ENCODE measurements at places on chromosomes 1 and 21.

DNA sequence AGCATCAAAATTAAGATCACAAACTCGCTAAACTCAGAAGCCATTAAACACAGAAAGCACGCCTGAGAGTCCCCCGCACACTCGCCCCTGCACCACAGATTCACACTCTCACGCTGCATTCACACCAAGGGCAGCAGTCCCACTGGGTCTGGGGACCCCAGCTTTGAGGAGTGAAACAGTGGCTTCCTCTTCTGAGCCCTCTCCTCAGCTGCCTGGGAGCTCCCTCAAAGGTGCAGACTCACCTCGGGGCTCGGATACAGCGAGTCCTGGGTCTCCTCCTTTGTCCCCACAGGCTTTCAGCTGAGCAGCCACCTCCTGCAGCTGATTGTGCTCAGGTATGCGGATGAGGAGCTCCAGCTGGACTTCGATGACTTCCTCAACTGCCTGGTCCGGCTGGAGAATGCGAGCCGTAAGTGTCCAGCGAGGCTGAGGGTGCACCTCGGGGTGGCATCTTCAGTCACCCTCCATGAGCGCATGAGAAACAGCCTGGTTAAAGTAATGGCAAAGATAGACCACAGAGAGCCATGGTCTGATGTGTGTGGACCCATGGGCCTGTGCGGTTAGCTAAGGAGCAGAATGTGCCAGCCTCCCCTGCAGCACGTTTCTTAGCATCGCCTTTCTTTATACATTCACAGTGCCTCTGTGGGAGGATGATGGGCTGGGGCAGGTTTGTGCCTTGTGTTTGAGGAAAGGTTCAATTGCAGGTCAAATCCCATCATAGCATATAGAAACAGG is 47.9 kb downstream of the CAPN9 start:
- no peak for DNase-seq

- no peak for DNase-seq
Measured at GRCh38 chr1:161242313-161242712, 4.3 kb upstream of the NR1I3 start.

- DNase-seq, result no peak
Measured at GRCh38 chr1:112881742-112882127, 74.3 kb downstream of the SLC16A1 start.

- DNase-seq, result no peak
Measured at GRCh38 chr21:43681650-43682049, 22.3 kb downstream of the RRP1B start.

GRCh38 chr1:78570539-78570938 is 49.7 kb upstream of the IFI44L start:
- no peak for DNase-seq

- DNase-seq, result peak; percentile 48
Measured at GRCh38 chr1:227449051-227449450, 114.3 kb upstream of the ZNF678 start.

DNA sequence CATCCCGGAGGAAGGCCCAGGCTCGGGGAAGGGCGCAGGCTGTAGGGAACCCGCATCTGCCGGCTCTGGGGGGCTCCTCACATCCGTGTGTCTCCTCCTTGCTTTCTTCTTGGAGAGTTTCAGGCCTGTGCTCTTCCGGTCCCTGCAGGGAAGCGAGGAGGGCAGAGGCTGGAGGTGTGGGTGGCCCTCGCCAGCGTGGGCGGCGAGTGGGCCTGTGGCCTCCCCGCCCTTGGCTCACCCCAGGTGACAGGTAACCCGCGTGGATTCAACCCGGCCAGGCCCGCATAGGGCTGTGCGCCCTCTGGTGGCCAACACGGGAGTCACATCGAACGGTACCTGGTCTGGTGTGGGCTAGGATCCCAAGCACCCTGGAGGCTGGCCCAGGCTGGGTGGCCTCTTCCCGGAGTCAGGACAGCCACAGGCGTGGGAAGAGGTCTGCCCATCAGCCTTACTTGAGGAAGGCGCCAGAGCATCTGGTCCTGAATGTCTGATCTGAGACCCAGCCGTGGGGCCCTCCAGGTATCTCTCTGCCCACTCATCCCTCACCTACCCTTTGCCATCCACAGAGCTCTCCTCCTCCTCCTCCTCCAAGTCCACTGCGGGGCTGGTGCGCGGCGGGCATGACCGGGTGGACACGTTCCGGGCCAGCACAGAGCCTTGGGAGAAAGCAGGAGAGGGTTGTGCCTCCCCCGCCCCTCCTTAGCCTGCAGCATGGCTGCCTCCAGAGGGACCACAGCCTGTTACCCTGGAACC is 9.6 kb upstream of the TNFRSF25 start:
- DNase-seq, result peak; percentile 83

GRCh38 chr1:23050201-23050600 is 30.9 kb downstream of the KDM1A start:
- no peak for DNase-seq

DNA sequence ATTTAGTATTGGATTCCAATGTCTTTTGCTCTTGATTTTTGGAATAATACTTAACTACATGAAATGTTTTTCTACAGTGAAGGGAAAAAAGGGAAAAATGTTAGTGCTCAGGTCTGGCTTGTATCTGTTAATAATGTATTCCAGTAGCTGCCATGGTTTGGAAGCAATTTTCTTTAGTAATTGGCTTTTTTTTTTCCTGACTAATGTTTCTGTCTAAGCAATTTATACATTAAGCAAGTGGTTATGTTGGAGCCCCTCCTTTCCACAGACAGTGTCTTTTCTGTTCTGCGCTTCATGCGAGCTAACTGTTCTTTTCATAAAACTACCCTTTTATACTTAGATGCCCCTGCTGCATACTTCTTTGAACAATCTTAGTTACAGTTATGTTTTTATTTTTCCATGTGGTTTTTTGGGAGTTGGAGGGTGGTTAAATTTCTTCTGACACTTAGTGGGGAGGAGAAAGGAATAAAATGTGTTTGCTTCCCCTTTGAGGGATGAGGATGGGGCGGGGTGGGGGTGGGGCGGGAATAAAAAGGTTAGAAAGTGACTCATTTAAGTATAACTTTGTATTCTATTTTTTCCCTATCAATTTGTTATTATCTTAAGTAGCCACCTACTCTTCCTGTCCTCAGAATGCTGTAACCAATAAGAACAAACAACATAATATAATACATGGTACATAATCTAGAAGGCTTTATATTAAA is 83.1 kb downstream of the CLIC4 start:
- DNase-seq, result no peak

GRCh38 chr1:168138134-168138533 is 1.4 kb upstream of the GPR161 start:
- no peak for DNase-seq

- DNase-seq, result no peak
Measured at GRCh38 chr1:17304151-17304825, 3.7 kb upstream of the PADI4 start.

All from activated CD4-positive, alpha-beta T cell treated with anti-CD3 and anti-CD28 coated beads for 48 hours (primary cell).